Foreskin keratinocyte (primary cell): ENCODE measurements at places on chromosomes 5 and 9. TPM values are rescaled to one million over a fixed set of nuclear protein-coding genes. Genes with fewer than 3 reads are reported as not detected.

Gene SLCO6A1
- not detected in 2 replicates for polyA plus RNA-seq

Gene MRPL22
- polyA plus RNA-seq = 91.3 and 98.1 TPM in 2 replicates

Gene TMED9
- polyA plus RNA-seq = 262 and 316 TPM in 2 replicates

Gene LHX3
- polyA plus RNA-seq = not detected in 2 replicates

Gene KIF20A
- 25.6 and 34.4 TPM in 2 replicates for polyA plus RNA-seq

Gene PRLR
- polyA plus RNA-seq = not detected in 2 replicates

Gene FAT2
- 26.4 and 26.8 TPM in 2 replicates for polyA plus RNA-seq

Gene MSX2
- polyA plus RNA-seq = 3.8 and 3.9 TPM in 2 replicates

Gene ZNF883
- polyA plus RNA-seq = 1.1 and 1.7 TPM in 2 replicates

Gene GABRA6
- not detected in 2 replicates for polyA plus RNA-seq

Gene TMEM232
- 0.16 and 0.24 TPM in 2 replicates for polyA plus RNA-seq

Gene HTR4
- polyA plus RNA-seq = not detected in 2 replicates

Gene CXCL14
- polyA plus RNA-seq = 0.48 and 0.57 TPM in 2 replicates

Gene GPR150
- polyA plus RNA-seq = 0.14 and 0.17 TPM in 2 replicates
